ENCODE measurements at places on chromosomes 16 and 17.

- peak; percentile 20 for DNase-seq
Measured at GRCh38 chr17:40432864-40433528, 10.3 kb upstream of the IGFBP4 start.

DNA sequence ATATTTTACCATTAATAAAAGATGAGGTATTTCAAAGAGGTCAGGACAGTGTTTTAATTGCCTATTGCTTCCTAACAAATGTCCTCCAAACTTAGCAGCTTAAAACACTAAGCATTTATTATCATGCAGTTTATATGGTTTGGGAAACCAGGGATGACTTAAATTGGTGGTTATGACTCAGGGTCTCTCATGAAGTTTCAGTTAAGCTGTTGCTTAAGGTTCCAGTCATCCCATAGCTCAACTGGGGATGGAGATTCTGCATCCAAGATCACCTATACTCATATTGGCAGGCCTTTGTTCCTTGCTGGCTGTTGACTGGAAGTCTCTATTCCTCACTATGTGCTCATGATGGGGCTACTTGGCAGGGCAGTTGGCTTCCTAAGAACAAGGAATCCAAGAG lies 1329.9 kb upstream of the GOT2 start:
- no peak for DNase-seq

- no peak for DNase-seq
Measured at GRCh38 chr16:66904846-66905632, 13.6 kb downstream of the CDH16 start.

GRCh38 chr17:7988750-7989178 lies 13.7 kb upstream of the GUCY2D start:
- DNase-seq: no peak

DNA sequence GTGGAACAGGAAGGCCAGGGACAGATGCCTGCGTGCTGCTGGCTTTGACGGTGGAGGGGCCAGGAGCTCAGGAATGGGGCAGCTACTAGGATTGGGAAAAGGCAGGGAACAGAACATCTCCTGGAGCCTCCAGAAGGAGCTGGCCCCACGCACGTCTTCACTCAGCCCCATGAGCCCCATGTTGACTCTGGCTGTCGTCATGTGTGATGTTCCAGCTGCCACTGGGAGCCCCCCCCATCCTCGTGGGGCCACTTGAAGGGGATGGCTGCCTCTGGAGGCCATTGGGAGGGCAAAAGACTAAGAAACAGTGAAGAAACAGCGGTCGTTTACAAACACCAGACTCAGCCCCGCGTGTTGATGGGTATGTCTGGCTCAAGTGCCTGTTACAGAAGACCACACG lies 18.5 kb upstream of the APRT start:
- no peak for DNase-seq

DNA sequence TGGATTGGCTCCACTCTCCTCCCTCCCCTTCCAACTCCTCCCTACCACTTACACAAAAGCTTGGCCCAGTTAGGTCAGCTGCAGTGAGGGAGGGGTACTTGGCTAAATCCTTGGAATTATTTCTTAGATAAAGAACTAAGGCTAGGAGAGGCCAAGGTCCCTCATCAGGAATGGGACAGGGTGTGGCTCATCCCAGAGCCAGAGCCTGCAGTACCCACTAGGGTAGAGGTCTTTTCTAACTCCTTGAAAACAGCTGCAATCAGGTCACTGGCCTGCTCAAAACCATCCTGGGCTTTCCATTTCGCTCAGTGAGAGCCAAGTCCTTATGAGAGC lies 1.9 kb upstream of the SLC46A1 start:
- no peak for DNase-seq

GRCh38 chr17:3973495-3974137 lies 9.4 kb upstream of the ATP2A3 start:
- no peak for DNase-seq

DNA sequence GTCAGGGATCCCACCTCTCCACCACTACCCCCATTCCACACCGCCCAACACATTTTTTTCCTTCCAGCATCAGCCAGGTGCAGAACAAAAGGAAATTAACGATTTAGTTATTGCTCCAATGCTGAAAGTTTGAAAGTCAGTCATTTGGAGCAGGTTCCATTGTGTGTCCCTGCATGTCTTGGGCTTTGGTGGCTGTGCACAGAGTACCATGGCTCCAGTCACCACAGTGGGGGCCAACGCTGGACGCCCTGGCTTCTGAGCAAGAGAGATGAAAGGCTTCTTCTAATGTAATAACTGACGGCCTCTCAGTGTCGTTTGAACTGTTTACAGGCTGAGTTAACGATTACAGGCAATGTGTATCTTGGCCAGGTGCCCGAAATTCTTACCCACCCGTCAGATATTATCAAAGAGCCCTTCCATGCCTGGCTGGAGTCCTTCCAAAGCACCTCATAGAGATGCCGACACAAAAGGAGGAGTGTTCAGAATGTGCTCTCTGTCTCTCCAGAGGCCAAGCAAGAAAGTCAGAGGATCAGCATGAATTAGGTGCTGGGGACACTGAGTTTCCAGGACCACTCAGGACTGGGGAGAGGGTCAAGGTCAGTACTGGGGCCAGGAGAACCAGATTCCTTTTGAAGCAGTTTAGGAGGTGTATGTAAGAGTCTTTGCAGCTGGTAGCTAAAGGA lies 25.9 kb downstream of the RNF43 start:
- DNase-seq: no peak

GRCh38 chr17:39751016-39751543 lies 13.3 kb downstream of the GRB7 start:
- no peak for DNase-seq

DNA sequence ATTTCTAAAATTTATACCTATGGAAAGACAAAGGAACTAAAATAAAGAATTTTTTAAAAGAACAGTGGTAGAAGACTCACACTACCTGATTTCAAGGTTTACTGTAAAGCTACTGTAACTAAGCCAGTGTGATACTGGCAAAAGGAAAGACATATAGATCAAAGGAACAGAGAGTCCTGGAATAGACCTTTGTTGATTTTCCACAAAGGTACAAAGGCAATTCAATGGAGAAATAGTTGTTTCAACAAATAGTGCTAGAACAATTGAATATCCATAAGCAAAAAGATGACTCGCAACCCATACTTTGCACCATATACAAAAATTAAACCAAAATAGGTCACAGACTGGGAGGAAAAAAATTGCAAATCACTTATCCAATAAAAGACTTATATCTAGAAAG lies 36.7 kb downstream of the MYH10 start:
- no peak for DNase-seq

- peak; percentile 62 for DNase-seq
Measured at GRCh38 chr17:48814504-48814903, 2.5 kb downstream of the TTLL6 start.

- no peak for DNase-seq
Measured at GRCh38 chr16:63737633-63738032, 1384.2 kb downstream of the CDH11 start.

- DNase-seq: no peak
Measured at GRCh38 chr17:2844416-2844815, 48.2 kb downstream of the RAP1GAP2 start.

DNA sequence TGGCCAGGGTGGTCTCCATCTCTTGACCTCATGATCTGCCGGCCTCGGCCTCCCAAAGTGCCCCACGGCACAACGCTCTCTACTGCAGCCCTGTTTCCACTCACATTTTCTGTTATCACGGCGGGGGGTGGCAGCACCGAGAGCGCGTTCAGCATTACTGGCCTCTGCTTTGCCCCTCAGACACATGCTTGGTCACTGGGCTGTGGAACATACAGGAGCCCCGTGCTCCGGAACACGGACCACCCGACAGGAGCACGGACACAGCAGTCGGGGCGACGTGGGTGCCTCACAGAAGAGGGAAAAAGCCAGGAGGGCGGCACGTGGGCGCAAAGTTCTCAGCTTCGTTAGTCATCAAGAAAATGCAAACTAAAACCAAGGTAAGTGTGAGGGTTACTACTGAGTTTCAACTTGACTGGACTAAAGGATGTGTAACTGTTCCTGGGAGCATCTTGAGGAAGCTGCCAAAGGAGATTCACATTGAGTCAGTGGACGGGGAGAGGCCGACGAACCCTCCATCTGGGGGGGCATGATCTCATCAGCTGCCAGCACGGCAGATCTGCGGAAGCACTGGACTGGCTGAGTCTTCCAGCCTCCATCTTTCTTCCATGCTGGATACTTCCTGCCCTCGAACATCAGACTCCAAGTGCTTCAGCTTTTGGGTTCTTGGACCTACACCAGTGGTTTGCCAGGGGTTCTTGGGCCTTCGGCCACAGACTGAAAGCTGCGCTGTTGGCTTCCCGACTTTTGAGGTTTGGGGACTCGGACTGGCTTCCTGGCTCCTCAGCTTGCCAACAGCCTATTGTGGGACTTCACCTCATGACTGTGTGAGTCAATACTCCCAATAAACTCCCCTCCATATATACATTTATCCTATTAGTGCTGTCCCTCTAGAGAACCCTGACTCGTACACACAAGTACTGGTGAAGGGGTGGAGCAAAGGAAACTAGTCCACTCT lies 106.8 kb downstream of the ZNF778 start:
- DNase-seq: peak; percentile 79

GRCh38 chr16:66575060-66575459 lies 4.2 kb upstream of the CMTM2 start:
- DNase-seq: no peak

DNA sequence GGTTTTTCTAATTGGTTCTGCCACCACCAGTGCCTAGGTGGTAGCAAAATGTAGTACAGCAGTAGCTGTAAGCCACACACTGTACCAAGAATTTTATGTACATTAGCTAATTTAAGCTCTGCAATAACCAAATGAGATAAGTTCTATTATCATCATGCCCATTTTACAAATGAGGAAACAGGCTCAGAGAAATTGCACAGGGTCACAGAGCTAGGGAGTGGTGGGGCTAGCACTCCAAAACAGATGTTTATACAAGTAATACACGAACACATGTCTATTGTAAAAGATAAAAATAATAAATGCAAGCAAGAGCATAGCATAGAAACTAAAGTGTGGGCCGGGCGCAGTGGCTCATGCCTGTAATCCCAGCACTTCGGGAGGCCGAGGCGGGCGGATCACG lies 13.6 kb downstream of the RSAD1 start:
- no peak for DNase-seq

DNA sequence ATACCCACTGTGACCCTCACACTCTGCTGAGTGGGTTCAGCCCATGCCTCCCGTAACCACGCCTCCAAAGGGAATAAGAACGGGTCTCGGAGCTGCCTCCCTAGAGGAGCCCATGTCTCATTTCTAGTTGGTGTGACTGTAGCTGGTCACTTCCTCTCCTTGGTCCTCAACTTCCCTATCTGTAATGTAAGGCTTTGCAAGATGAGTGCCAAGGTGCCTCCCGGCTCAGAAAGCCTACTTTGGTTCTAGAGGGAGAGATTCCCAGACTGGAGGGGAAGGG lies 20.8 kb downstream of the C16orf74 start:
- DNase-seq: no peak

- peak; percentile 55 for DNase-seq
Measured at GRCh38 chr17:32520104-32520701, 33.4 kb downstream of the CDK5R1 start.

- no peak for DNase-seq
Measured at GRCh38 chr17:31460226-31460721, 68.8 kb downstream of the RAB11FIP4 start.

DNA sequence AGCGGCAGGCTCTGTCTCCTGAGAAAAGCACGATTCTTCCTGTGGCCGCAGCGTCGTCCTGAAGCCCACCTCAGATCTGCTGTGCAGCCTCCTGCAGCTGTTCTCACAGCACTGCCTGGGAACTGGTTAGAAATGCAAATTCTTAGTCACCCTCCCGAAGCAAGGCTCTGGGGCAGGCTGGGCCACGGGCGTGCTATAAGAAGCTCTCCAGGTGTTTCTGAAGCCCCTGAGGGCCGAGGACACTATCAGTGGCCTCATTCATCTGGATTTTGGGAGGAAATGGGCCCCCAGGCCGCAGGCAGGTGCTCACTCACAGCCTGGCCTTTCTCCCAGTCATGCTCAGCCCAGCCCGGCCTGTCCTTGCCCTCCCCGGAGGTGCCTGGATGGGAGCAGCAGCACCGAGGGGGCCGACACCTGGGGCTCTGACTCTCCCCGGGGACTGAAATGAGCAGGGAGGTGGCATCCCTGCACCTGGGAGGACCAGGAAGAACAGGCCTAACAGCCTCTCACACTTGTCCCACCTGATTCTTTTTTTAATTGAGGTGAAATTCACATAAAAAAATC lies 10.4 kb upstream of the NLRC3 start:
- no peak for DNase-seq

DNA sequence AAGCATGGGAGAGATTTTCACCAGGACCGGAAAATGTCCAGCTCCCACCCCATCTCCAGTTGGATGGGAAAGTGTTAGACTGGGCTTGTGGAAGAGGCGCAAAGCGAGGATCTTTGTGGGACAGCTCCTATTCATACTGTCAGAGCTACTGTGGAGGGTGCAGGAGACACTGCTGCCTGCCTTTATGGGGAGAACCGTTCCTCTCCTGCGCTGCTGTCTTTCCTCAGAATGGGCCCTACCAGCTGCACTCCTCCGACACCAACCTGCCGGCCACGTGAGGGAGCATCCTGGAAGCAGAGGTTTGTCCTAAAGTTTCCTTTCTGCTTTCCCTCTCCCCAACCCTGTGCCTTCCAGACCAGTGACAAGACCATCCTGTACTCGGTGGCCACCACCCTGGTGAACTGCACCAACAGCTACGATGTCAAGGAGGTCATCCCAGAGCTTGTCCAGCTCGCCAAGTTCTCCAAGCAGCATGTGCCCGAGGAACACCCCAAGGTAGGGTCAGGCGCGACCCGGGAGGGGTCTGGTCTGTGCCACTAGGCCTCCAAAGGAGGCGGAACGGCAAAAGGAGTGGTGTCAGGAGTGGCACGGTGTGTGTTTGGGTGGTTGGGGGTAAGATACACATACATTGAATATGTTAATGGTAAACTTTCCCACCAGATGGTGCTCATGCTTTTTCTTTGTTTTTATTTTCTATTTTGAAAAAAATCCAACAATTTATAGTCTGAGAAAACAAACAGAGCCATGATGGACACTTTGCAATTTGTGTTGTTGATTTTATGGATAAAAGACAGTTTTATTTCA lies 23.0 kb downstream of the SLC35G3 start:
- peak; percentile 57 for DNase-seq

GRCh38 chr17:68102318-68102758 lies 66.8 kb downstream of the KPNA2 start:
- DNase-seq: peak; percentile 52

DNA sequence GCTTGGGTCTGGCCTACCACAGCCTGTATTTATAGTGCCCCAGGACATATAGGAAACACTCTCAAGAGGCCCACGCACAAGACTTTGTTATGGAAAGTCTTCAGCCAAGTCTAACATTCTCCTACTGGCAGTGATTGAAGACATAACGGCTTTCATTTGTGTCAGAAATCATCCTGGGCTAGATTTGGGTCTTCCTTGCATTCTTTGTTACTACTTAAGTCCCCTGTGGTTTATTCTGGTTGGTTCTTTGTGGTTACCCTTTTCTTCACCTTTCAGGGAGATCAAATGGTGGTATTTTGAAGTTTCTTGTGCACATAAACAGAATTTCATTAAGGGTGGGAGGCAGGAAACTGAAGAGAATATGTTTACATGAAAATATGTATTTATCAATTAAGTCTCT lies 37.7 kb downstream of the REXO5 start:
- DNase-seq: no peak
